ENCODE measurements at places on chromosomes 12 and 14.

- DNase-seq = no peak
Measured at GRCh38 chr12:753611-754472, 1.5 kb downstream of the WNK1 start.

- no peak for DNase-seq
Measured at GRCh38 chr14:84203896-84204295, 1326.0 kb upstream of the FLRT2 start.

- DNase-seq = no peak
Measured at GRCh38 chr12:54418441-54419087, 502 bp downstream of the ITGA5 start.

GRCh38 chr12:56578983-56579546 lies 51.1 kb downstream of the BAZ2A start:
- no peak for DNase-seq

GRCh38 chr12:96354326-96354725 lies 45.9 kb downstream of the CDK17 start:
- DNase-seq = no peak

DNA sequence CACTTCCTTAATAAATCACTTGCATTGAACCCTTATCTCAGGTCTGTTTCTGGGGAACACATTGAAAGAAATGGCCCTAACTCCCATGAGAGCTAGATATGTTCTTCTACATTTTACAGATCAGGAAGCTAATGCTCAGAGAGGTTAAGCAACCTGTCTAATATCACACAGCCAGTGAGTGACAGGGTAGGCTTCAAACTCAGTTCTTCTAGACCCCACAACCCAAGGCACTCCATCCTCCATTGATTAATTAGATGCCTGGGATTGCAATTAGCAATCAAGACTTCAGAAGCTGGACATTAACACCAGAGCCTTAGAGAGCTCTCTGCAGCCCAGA lies 59.8 kb downstream of the C14orf132 start:
- DNase-seq = no peak

DNA sequence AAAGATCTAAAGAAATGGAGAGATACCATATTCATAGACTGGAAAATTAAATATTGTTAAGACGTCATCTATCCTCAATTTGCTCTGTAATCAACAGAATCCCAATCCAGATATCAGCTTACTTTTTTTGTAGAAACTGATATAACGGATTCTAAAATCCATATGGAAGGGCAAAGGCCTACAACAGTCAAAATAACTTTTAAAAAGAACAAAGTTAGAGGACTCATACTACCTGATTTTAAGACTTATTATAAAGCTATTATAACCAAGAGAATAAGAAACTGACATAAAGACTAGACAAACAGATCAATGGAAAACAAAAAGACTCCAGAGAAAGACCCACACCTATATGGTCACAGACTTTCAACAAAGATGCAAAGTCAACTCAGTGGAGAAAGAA lies 6.0 kb downstream of the DDX24 start:
- no peak for DNase-seq

DNA sequence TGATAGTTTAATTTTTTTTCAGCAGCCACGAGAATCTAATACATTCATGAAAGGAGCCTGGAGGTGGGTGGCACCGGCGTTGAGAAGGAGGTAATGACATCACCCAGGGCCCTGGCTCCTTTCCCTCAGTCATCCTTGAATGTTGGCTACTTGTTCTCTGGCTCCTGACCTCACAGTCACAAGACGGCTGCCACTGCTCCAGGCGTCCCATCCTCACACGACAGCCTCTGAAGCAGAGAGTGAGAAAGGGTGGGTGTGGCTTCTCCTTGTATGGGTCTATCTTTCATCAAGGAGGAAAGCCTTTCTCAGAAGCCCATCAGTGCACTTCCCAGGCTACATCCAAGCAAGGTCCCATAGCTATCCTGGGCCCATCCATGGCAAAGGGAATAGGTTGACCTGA lies 207.6 kb upstream of the C14orf180 start:
- DNase-seq = no peak

GRCh38 chr12:15253990-15254389 lies 32.8 kb upstream of the RERG start:
- peak; percentile 1 for DNase-seq

GRCh38 chr12:7374423-7375144 lies 69.4 kb downstream of the CD163L1 start:
- peak; percentile 11 for DNase-seq

GRCh38 chr14:59455411-59455810 lies 9.8 kb downstream of the GPR135 start:
- DNase-seq = no peak

DNA sequence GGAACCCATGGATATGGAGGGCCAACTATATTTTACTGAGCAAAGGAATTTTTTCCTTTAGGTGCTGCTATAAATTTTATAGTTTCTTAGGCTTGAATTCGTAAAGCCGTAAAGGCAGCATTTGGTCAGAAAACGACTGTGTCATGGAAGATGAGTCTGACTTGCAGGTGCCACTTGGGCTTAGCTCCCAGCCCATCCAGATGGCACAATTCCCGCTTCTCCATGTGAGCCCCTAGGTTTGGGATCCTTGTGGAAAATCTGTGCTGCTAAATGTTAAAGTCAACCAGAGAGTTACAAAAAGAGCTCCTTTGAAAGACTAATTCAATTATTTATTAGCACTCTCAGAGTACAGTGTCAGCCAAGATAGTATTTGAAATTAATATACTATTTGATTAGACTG lies 120.1 kb upstream of the NPAS3 start:
- DNase-seq = no peak

- no peak for DNase-seq
Measured at GRCh38 chr14:77804592-77804991, 4.7 kb downstream of the ADCK1 start.

- no peak for DNase-seq
Measured at GRCh38 chr14:69769623-69770022, 2.7 kb downstream of the SRSF5 start.

DNA sequence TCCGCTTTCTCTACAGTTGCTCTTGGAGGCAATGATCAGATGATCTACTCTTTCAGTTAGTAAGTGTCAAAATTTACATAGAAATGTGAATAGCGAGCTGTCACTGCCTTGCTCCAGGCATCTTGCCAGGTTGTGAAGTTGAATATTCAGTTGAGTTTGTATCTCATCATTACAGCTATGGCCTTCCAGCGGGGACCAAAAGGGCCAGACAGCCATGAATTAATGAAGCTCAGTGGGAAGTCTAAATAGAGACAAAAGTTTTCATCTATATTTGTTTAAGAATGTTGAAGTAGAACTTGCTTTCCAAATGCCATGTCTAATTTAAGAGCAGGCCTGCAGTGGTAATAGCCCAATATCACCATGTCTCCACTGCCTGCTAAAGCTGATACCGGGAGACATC lies 387.8 kb downstream of the FLRT2 start:
- DNase-seq = no peak

DNA sequence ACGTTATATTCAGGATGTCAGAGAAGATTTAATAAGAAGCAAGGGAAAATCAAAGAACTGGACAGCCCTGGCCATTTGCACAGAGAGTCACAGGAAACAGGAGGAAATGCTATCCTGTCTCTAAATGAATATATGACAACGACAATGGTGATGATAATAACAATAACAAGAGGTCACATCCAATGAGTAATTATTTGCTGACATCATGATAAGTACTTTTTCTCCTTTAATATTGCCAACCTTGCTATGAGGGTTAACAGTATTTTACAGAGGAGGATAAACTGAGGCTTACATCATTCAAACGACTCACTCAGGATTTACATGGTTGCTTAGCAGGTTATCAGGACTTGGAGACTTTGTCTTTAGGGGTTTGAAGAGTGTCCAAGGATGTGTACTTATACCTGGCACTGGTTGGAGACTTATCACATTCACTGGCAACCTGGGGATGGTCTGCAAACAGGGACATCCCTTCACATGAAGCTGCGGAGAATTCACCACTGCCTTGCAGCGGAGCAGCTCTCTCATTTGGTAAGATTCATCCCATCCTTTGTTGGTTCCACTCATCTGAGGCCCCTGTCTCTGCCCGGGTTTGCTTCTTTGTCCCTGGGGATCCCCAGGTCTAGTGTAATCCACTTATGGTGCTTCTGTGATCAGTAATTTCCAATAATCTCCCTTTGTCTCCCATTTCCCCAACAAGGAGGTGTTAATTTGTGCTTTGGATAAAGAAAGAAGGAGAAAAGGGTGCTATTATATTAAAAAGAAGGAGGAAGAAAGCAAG lies 637.8 kb downstream of the BCL11B start:
- DNase-seq = no peak
